ENCODE measurements at places on chromosomes 16 and 17.

- no peak for DNase-seq
Measured at GRCh38 chr16:75102595-75102994, 14.0 kb downstream of the LDHD start.

- no peak for DNase-seq
Measured at GRCh38 chr16:20938426-20938825, 37.9 kb downstream of the LYRM1 start.

DNA sequence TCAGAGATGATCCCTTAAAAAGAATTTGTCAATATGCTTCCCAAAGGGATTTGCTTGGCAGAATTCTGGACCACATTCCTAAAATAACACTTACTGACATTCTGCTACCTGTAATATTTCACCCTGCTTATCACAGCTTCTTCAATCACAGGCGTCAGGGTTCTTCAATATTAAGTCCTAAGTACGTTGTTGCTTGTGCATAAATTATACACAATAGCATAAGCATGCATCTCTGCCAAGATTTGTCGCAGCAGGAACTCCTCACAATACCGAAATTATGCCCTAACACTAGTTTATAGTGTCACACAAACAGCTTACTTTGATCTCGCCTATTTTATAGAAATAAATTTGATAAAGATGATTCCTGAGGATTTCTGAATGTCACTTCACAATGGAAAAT is 48.9 kb downstream of the UBE2G1 start:
- DNase-seq: no peak

- no peak for DNase-seq
Measured at GRCh38 chr16:69831212-69832123, 69.3 kb downstream of the WWP2 start.

DNA sequence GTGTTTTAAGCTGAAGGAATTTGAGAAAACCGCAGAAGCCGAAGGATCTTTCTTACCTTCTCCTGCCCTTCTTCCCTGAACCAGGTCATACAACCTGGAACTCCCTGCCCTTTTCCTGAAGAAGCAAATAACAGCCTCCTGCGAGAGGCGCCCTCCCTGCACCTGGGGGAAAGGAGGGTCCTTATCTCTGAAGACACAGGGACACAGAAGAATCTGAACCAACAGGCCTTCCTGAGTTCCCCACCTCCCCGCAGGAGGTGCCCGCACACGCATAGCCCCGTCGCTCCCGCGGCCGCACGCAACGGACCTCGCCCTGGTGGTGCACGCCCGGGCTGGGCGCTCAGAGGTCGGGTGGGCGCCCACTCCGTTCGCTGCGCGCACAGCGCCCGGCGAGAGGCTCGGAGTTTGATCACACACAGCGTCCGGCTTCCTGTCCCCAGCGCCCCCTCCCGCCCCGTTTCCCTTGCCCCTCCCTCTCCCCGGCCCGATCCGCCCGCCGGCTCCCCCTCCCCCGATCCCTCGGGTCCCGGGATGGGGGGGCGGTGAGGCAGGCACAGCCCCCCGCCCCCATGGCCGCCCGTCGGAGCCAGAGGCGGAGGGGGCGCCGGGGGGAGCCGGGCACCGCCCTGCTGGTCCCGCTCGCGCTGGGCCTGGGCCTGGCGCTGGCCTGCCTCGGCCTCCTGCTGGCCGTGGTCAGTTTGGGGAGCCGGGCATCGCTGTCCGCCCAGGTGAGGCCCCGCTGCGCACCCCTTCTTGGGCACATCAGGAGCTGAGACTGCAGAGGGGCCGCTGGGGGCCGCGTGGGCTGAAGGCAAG is at the start of gene TNFSF12:
TSS of gene TNFSF12 (plus strand) at position 474 of the 816 bp plus-strand sequence. CDS start at position 570, 96 bp downstream.
- DNase-seq: peak; percentile 38

- no peak for DNase-seq
Measured at GRCh38 chr16:19238406-19238805, 47.1 kb upstream of the CLEC19A start.

DNA sequence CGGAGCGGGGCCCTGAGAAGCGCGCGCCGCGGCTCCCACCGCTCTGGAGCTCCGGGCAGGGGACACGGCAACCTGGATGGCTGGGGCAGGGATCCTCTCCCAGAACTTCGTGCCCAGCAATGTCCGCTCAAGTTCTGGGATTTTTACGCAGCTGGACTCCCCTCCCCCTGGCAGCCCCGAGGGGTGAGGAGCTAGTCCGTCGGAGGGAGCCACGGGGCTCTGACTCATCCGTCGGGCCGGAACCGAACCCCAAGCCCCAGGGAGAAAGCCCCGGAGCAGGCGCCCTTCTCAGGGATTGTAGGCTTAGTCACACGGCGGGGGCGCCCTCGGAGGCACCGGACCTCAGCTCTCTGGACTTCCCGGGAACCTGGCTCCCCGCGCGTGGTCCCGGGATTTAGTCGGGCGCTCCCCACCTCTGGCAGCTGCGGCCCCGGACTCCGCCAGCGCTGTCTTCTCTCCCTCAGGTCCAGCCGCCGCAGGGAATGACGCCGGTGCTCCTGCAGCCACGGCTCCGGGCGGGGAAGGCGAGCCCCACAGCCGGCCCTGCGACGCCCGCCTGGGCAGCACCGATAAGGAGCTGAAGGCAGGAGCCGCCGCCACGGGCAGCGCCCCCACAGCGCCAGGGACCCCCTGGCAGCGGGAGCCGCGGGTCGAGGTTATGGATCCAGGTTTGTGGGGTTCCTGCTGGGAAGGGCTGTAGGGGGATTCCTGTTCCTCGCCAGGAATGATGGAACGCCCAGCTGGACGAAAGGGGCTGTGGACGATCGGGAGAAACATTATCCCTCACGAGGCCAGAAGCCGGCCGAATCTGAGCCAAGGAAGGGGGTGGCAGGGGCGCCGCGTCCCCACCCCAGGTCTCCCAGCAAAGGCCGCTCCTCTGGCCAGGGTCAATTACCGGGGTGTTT is 830 bp downstream of the SPHK1 start:
- DNase-seq: no peak

DNA sequence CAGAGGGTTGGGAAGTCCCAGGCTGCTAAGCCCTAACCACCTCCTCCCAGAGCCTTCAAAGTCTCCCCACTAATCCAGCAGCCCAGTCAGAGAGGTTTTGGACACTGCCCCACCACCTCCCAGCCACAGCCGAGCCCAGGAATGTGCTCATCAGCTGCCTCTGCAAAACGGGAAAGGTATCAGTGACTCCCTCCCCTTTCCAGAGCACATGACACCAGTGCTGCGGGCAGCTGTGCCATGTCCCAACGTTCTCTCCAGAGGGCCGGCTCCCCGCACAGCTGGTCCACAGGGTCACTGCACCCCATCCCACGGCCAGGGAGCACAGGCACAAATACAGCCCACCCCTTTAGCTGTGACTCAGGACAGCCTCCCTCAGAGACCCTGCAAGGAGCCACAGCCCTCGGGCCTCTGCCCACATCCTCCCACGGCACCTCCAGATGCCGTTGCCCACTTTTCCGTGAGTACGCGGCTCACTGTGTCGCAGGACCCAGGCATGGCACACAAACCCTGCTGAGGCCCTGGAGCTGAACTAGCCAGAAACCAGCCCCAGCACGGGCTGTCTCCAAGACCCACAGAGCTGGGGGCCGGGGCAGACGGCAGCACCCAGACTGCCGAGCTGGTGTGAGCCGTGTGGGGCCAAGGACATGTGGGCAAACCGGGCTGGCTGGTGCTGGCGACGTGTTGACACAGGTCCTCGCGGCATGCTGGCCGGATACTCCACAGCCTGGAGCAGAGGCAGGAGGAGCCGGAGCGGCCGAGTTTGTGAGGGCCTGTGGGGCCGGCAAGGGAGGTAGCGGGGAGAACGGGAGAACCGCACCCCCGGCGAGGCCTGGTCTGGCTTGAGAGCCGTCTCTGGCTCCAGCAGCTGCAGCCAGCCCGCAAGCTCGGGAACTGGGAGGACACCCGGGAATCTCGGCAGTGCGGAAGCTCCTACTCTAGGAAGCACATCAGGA is 6.3 kb upstream of the PPP1R27 start:
- DNase-seq: no peak

DNA sequence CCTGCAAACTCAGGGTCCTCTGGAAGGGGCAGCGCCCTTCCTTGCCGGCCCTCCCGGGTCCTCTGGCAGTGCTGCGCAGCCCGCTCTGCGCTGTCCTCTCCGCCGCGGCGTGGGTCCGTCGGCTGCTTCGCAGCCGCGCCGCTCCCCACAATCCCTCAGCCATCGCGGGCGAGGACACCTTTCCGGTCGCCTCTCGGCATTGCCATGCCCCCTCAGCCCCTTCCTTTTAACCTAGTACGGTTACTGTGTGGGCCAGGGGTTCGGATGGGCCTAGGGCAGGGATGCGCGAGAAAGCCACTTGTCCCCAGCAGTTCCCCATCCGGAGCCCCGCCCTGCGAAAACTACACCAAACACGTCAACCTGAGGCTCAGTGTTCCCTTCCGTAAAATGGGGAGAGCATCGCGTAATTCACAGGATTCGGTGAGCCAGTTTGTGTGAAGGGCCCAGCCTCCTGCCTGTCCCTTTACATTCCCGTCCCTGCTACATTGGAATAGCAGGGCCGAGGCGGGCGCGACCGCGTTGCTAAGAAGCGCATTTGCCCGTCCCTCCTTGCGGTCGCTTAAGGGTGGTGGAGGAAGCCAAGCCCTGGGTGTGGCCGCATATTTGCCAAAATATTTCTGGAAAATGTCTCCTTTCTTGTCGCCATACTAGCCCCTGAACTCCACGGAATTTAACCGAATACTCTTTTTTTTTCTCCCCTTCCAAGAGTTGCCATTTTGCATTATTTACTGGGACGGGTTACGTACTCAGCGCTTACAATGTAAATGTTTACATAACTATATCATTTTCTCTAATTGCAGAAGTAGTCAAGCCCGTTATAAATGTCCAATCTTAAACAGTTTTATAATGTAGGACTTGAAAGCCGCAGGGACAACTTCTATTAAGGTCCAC is 13.2 kb downstream of the COPZ2 start:
- DNase-seq: no peak

DNA sequence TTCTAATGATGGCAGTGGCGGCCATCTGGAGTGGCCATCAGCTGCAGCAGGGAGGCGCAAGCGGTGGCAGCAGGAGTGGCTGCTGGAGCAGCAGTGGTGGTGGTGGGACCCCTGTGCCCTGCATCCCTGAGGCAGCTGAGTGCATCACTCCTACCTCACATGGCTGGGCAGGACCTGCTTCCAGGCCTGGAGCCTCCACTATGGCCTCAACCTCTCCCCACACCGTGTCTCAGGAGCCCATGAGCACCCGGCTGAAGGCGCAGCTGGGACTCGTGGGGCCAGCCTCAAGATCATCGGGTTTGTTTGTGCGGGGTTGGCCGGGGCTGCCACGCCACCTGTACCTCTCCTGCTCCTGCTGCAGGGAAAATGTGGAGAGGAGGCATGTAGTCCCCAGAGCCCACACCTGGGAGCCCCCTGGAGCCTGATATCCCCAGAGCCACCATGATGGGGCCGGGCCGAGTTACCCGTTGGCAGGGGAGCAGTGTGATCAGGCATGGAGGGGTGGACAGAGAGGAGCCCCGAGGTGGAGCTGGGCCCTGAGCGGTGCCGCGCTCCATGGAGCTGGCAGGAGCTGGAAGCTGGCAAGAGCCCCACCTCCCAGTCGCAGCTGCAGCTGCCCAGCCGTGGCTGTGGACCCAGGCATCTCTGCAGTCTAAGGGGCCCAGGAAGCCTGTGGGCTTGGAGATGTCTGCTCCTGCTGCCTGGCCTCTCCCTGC is 16.7 kb downstream of the RHOT1 start:
- DNase-seq: no peak

GRCh38 chr17:42566215-42566882 is 551 bp upstream of the MLX start:
- no peak for DNase-seq

DNA sequence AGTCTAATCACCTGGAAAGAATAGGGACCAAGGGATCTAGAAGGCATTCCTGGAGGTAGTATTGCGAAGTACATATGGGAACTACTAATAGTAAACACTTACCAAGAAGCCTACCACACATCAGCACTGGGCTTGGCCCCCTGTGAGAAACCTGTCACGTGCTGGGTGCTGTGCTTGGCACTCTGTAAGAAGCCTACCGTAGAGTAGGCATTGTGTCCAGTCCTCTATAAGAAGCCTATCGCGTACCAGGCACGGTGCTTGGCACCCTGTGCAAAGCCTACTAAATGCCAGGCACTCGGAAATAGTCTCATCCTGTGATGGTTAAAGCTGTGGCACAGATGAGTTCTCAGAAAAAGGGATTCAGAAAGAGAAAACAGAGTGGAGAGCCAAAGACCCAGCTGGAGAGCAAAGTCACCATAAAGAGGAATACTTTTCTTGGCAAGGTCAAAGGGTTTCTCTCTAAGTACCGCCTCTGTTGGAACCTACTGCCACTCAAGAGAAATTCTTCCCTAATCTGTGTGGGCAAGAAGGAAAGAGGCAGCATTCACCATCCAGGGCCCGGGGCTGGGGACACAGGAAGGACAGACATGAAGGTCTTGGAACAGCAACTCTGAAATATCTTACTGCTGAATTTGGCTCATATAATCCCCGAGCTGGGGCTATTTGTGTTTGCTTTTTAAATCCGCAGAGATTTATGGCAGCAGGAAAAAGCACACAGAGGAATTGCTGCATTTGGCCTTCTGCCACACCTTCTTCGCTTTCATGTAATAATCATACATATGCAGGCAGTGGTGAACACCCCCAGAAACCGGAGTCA is 81.8 kb downstream of the VAT1L start:
- no peak for DNase-seq

- DNase-seq: no peak
Measured at GRCh38 chr17:33667671-33668070, 374.6 kb upstream of the ASIC2 start.

GRCh38 chr17:76562734-76563148 is 22.9 kb downstream of the PRCD start:
- no peak for DNase-seq

DNA sequence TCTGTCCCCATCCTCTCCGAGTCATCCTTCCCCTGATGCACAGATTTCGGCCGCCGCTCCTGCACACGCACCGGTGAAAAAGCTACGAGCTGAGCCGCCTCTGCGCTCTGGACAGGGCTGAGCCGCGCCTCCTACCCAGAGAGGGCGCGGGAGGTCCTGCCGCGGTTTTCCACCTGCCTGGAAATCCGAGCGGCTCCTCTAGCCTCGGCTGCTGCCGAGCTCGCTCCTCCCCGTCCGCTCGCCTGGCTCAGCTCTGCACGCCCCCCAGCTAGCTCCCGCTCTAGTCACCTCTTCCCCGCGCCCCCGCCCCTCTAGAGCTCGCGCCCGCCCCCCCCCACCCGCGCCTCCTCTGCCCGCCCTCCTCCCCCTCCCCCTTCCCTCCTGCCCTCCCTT is 198 bp upstream of the SHISA9 start:
- no peak for DNase-seq

DNA sequence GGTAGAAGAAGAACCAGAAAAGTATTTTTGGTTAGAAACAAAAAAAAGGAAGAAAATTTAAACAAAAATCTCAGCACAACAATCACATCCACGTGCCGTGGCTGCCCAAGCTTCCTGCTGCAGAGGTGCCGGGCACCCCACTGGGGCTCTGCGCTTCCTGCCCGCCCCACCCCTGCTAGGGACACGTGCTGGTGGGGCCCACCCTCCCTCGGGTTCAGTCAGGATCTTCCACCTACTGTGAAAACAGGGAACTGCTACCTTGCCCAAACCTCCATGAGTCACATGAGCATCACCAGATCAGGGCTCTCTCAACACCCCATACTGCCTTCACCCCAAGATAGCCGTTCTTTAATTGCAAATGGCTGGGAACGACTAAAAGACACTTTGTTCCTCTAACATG is 24.4 kb upstream of the CYTH1 start:
- DNase-seq: no peak

Measured in stimulated activated CD8-positive, alpha-beta memory T cell treated with anti-CD3 and anti-CD28 coated beads, Interleukin-7, amount 100 ng/mL, for 24 hours (primary cell).